ENCODE measurements at places on chromosomes 4 and X. TPM values are rescaled to one million over a fixed set of nuclear protein-coding genes. Genes with fewer than 3 reads are reported as not detected.

DNA sequence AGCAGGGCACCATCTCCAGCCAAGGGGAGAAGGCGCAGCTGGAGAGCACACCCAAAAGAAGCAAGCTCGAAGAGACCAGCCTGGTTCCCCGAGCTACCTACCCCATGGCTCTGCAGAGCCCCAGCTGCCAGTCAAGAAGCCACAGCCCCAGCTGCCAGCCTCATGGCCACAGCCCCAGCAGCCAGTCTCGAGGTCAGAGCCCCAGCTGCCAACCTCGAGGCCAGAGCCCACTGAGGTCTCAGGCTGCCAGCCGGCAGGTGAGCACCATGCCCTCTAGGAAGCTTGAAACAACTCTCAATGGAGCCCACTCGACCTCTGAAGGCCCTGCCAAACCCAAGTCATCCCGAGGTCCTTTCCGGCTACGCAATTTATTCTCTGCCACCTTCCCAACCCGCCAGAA lies 27.0 kb upstream of the PRPS1 start:
- DNase-seq = no peak

DNA sequence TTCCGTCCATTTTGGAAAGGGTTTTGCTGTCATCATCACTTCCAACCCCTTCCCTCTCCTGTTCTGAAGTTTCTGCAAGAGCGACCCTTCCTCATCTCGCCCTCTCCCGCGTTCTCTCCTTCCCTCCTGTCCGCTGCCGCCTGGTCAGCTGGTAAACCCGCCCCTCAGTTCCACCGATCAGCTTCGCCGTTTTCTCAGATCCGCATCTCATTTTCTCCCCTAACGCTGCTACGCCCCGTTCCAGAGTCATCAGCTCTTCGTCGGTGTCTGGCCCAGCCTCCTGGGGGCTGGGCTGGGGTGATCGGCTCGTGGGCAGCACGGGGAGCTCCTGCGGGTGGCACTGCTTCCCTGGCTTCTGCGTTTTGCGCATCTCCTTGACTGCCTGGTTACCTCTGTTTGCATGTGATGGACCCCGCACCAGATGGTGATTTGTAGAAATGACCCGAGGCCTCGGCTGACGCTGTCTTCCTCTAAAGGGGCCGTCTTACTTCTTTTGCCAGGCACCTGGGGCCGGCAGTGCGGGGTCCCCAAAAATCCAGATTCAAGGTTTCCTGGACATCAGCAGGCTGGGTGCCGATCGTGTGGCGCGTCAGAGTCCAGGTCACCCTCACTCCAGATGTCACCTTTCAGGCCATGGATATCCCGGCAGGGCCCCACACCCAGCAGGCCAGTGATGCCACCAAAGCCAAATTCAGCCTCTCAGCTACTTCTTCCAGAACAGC lies 13.4 kb downstream of the CTBP1 start:
- no peak for DNase-seq

GRCh38 chr4:160403081-160403480 lies 1300.2 kb downstream of the RAPGEF2 start:
- no peak for DNase-seq

DNA sequence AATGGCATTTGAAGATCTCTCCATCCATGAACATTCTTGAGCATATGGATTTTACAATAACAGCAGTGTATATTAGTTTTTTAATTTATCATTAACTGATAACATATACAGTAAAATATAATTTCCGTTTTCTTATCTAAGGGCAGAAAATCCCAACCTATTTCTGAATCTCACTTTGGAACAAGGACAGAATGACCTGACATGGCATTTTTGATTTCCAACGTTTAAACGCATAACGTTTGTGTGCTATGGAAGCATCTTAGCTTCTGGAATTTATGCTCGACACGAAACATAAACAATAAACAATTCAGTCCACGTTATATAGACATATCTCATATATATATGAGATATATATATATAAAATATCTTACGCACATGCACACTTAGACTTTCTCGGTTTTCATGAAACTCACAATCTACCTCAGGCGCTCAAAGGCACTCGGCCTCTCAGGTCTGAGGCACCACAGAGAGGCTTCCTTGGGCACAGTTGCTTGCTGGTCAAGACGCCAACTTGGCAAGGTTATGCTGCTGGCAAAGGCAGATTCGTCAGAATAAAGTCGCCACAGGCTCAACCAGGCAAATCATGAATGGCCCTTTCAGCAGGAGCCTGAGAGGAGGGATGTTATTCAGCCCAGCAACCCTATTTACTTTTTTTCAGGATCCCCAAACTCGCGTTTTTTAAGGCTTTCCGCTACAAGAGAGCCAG lies 1.0 kb upstream of the UGT8 start:
- DNase-seq = no peak

Gene UGT8
- total RNA-seq = 0.15 TPM

Gene ENAM
- total RNA-seq = 0.25 TPM

Gene HTN1
- not detected for total RNA-seq

DNA sequence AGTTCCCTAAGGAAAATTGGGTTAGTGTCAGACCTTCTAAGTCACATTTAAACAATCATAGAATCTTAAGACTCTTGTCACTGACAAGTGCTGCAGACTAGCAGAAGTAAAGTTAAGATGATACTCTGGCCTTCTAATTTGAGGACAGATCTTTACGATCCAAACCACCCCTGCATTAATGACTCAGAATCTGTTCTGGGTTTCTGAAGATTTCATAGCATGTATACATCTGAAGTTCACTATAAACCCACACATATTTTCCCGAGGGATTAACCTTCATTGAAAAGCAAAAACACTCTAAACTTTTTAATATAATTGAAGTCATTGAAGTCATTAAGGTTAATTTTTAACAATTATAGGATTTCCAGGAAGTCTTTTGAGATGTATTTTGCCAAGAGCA lies 674.3 kb downstream of the IQCM start:
- DNase-seq = no peak

Gene MAGIX
- 27.7 TPM for total RNA-seq

DNA sequence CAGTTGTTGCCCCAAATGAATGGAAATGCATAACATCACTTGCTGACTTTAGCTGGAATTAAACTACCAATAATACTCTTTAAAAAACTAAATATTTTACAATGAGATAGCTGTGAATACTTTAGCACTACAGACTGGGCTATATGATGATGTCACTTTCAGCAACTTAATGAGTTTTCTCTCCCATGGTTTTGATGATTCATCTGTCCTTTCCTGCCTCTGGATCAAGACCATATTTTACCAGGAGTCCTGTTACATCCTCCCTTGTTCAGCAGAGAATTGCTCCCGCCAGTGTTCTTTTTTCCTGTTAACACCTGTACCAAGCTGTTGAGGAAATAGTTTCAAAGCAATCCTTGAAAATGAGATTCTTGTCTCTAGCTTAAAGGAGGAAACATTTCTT lies 543.0 kb downstream of the SPRY1 start:
- no peak for DNase-seq

GRCh38 chr4:76526585-76526990 lies 91.6 kb downstream of the SHROOM3 start:
- DNase-seq = peak; percentile 51

DNA sequence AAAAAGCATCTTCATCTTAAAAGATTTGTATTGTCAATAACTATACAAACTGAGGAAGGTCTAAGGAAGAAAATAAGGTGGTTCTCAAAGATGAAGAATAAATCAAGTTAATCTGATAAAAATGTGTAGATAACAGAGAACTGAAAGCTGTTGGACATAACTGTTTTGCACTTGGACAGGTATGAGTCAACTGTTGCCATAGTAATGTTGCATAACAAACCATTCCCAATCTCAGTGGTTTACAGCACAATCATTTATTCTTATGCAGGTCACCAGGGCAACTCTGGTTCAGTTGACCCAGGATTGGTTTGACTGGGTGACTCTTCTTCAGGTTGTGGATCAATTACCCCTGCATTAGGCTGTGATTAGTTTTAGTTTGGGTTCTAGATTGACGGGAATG lies 2197.7 kb downstream of the ARAP2 start:
- DNase-seq = no peak

Gene CFAP299
- not detected for total RNA-seq

Gene BGN
- 88.4 TPM for total RNA-seq

DNA sequence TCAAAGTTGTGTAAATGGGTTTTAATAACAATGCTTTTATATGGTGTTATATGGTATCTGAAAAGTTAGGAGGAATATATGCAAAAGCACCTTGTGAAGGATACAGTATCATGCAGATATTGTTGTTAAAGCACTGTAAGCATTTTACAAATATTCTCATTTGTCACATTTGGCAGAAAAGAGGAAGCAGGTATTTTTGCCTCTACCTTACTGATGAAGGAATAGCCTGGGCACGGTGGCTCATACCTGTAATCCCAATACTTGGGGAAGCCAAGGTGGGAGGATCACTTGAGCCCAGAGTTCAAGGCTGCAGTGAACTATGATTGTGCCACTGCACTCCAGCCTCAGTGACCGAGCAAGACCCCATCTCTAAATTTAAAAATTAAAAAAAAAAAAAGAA lies 12.2 kb upstream of the GDPD2 start:
- no peak for DNase-seq

DNA sequence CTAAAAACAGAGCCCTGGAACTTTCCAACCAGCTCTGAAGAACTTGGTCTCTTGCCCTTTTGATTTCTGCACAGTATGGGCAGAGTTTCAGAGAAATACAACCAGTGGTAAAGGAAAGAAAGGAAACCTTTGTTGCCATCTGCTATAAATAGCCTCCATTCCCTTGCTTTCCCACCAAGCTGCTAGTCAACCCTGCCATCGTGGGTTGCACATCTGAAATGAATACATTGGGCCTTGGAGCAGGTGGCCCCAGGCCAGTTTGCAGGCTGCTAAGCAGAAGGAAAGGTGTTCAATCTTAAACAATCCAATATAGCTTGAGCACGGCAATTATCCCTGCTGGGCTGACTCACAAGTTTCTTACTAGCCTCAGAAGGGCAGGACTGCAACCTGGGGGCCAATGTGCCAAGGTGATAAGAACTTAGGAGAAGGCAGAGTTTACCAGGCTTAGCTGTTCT lies 142.5 kb downstream of the PPARGC1A start:
- no peak for DNase-seq

Gene ARX
- total RNA-seq = not detected

- DNase-seq = no peak
Measured at GRCh38 chr4:90438522-90438921, 311.3 kb downstream of the CCSER1 start.

Data from left lobe of liver (tissue), 2 donors.